ENCODE measurements at places on chromosomes 3 and 15.

GRCh38 chr3:134179508-134179907, 71.2 kb downstream of the RYK start:
- no peak for DNase-seq

DNA sequence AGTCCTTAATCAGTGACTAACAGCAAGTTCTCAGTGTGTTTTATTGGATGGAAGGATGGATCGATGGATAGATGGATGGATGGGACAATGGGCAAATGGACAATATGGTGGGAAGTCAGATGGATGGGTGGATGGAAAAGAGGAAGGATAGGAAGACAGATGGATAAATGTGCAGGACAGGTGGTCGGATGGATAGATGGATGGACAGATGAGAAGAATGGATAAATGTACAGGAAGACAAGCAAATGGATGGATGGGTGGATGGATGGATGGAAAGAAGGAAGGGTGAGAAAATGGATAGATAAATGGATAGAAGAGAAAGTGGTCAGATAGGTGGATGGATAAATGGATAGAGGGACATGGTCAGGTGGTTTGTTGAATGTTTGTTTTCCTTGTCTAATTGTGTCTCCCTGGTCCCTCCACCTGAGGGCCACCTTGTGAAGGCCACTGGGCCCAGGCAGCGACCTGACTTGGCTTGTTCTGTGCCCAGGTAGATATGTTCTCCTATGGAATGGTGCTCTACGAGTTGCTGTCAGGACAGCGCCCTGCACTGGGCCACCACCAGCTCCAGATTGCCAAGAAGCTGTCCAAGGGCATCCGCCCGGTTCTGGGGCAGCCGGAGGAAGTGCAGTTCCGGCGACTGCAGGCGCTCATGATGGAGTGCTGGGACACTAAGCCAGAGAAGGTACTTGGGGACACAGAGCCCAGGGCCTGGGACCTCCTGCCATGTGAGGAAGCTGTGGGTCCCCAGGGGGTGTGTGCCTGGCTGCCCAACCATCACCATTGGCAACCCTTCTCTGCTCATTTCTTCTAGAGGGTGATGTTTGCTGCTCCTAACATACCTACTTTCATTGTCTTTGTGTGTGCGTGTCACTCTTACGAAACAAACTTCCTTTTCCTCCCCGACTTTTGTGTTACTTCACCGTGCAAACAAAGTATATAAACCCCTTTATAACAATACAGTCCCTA, 137.5 kb downstream of the LRRK1 start:
- peak; percentile 35 for DNase-seq

GRCh38 chr3:193270451-193270850, 29.4 kb downstream of the PLAAT1 start:
- no peak for DNase-seq

DNA sequence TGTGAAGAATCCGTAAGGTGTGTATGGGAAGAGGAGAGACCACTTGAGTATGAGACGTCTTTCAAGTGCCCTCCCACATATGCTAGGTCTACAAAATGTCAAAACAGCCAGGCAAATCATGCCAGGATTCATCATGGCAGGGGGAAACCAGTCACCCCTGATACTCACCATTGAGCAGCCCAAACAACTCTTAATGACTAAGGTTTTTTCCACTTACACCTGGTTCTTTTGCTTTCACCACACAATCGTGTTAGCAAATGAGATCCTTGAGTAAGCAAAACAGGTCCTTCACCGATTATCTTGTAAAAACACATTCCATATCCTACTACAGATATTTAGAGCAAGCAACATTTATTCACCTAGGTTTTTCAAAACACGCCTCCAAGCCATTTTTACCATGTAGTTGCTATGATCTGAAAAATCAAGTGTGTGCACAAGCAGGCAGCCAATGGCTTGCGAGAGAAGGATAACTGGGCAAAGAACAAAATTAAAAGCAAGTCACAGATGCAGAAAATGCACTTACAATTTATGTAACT, 177.5 kb upstream of the LPP start:
- DNase-seq: no peak

GRCh38 chr3:101813817-101814440, 34.9 kb downstream of the NXPE3 start:
- no peak for DNase-seq

GRCh38 chr3:49869525-49870126, at the start of gene CAMKV:
CAMKV (minus strand) TSS chr3:49869906; CDS start chr3:49862388, 7,518 bp downstream.
- DNase-seq: no peak

DNA sequence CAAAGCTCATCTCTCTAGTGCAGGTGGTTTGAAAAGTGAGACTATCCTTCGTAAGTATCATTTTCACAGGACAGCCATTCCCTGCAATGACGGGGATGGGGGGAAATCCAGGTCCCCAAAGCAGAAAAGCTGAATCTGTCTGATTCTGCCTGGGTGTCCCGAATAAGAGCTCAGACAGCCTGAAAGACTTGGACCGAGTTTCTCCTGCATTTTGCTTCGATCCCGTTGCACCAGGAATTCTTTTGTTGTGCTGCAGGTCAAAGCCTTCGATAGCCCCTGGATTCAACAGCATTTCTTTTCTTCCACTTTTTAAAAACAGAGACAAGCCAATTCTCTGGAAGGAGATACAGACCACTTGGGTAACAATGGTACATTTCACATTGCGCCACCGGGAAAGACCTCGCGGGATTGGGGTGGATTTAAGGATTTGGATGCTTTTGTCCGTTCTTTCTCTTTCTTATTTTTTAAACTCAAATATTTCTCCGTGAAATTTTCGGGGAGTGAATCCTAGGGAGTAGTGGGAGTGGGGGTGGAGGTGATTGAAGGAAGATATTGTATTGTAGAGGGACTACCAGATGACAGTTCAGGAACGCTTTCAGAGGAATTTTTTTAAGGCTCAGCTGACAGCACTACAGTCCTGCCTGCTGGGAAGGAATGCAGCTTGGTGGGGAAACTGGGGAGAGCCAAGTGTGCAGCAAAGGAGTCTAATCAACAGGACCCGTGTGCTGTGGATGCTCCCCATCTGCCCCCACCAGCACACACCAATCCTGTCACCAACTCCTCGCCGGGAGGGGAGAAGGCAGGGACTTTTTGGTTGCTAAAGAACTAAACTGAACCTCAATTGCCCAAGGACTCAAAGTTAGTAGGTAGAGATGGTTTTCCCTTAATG, 2.6 kb downstream of the SLITRK3 start:
- no peak for DNase-seq

GRCh38 chr3:160709477-160710182, 32.7 kb downstream of the ARL14 start:
- no peak for DNase-seq

DNA sequence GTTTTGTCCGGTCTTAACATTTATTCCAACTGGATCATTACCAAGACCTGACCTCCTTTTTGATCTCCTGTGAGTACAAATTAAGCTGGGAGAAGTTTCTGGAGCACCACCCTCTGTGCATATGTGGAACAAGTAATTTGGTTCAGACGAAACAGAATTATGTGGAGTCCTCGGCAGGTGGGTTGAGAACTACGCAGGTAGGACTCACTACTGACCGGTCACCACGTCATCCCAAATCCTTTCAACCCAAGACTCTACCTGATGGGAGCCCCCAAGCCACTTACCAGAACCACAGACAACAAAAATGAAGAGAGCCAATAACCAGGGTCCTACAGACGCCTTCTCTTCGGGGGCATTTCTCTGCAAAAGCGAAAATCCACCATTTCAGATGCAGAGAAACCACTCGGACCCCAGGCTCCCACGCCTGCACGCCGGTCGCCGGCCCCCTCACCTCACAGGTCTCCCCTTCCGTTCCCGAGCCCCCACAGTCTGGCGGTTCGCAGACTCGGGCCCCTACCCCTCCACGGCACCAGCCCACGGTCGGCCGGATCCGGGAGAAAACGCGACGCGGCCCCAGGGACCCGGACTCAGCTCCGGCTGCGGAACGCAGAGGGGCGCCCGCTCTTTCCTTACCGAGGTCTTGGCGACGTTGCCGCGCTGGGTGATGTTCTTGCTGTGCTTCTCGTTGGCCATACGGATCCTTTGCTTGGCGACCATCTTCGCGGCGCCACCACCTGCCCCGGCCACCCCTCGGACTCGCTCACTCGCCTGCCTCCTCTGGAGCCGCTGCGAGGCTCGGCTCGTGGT, 674 bp downstream of the SERP1 start:
- no peak for DNase-seq

- no peak for DNase-seq
Observed at GRCh38 chr3:125128861-125129501, 73.2 kb upstream of the HEG1 start.

GRCh38 chr15:63232943-63233342, 43.5 kb downstream of the RAB8B start:
- DNase-seq: no peak

- DNase-seq: no peak
Observed at GRCh38 chr15:70192041-70192440, 94.3 kb upstream of the TLE3 start.

DNA sequence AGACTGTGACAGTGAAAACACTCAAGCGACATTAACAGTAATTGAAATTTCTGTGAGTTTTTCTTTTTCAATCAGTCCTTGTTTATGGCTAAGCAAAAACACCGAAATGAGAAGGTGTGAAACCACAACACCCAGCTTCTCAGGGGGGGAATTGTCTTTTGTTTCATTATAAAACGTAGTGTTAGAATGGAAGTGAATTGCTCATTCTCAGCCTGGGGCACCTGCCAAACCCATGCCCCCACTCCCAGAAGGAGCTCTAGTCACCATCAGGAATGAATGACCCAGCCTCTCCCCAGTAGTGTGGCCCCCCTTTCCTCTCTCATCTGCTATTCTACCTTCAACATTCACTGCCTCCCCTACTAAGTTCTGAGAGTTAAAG, 185.8 kb upstream of the CFAP20DC start:
- DNase-seq: no peak

DNA sequence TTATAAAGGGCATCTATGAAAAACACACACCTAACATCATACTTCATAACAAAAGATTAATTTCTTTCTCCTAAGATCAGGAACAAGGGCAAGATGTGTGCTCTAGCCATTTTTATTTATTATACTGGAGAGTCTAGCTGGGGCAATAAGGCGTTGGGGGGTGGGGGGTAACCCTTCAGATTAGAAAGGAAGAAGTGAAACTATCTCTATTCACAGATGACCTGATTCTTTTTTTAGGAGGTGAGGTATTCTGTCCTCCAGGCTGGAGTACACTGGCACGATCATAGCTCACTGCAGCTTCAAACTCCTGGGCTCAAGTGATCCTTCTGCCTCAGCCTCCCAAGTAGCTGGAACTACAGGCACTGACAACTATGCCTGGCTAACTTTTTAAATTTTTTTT, 89.5 kb upstream of the MANF start:
- no peak for DNase-seq

GRCh38 chr3:18179521-18179920, 245.6 kb downstream of the SATB1 start:
- no peak for DNase-seq

DNA sequence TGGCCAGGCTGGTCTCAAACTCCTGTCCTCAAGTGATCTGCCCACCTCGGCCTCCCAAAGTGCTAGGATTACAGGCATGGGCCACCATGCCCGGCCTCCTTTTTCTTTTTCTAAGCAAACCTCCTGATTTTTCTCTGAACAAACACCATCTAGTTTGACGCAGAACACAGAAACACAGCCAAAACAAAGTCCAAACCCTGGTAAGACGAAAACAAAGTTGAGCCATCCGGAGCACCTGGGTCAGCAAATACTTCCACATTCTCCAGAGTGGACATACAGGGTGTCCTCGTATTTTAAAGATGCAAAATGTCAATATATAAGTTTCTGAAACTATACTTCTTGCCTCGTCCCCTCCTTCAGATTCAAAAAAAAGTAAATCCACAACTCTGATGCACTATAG, 635.1 kb upstream of the ADAMTS9 start:
- DNase-seq: no peak

DNA sequence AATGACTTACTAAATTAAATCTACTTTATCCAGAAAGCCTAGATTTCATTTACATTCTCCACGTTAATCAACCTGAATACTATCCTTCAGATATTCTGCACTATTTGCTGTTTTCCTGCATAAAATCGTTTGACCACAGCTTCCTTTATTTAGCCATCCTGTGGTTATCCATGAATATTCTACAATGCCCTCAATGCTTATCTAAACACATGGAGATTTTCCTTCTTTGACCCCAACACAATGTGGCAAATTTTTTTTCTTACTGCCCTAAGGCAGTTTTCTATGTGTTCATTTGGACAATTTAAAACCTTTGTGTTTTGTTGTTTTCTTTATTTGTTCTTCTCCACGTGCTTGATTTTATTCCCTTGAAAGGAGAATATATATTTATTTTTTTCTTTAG, 495.5 kb upstream of the ROBO1 start:
- DNase-seq: no peak

DNA sequence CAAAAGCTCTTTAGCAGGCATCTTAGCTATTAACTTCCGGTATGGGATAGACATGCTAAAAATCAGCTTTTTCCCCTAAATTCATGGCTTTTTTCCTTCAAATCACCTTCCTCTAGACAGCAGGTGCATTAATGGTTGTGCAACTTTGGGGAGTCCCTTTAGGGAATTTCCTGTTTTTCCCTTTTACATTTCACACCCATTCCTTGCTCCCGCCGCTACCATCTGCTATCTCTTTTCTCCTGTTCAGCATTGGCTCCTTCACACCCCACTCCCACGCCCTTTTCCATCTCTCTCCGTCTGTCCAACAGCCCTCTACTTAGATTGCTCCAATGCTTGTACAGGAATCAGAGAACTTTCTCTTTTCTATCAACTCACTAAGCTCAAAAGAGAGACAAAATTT, 43.4 kb downstream of the FEZF2 start:
- DNase-seq: no peak

DNA sequence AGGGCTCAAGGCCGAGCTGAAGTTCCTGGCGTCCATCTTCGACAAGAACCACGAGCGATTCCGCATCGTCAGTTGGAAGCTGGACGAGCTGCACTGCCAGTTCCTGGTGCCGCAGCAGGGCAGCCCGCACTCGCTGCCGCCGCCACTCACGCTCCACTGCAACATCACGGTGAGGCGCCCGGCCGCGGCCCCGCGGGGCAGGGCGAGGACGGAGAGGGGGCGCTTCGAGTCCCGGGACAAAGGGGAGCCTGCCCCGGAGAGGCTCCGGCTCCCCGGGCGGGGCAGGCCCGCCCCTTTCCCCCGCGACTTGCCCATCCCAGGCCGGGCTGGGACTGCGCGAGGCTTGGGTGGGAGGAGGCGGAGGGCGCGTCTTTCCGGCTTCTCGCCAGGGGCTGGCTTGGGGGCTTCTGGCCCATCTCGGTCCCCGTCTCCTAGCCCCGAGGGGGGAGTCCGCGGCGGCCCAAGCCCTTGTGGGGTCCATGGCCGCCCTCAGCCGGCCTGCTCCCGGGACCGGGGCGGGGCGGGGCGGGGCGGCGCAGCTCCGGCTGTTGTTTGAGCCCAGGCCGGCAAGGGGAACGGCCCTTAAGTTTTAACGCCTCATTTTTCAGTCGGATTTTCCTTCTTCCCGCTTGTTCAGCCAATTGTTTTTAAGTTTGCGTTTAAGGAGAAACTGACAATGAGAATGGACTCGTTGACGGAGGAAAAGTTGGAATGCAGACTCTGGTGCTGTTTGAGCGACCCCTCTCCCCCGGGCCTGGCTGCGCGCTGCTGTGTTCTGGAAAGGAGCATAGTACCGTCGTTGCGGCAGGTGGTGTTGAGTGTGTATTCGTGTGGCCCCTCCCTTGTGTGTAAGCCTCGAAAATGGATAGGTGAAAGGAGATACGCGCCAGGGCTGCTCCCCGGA, 683 bp downstream of the UBE2Q2 start:
- peak; percentile 83 for DNase-seq

GRCh38 chr15:66308531-66308930, 15.2 kb downstream of the DIS3L start:
- no peak for DNase-seq

- no peak for DNase-seq
Observed at GRCh38 chr3:58150810-58151199, 60.0 kb downstream of the DNASE1L3 start.

GRCh38 chr3:119015942-119016341, 18.7 kb downstream of the IGSF11 start:
- no peak for DNase-seq

All from coronary artery (tissue), 2 donors.